ENCODE measurements at places on chromosomes 5 and 9.
A peak's percentile ranks its signal among the peaks of the same experiment; 100 is the strongest.

DNA sequence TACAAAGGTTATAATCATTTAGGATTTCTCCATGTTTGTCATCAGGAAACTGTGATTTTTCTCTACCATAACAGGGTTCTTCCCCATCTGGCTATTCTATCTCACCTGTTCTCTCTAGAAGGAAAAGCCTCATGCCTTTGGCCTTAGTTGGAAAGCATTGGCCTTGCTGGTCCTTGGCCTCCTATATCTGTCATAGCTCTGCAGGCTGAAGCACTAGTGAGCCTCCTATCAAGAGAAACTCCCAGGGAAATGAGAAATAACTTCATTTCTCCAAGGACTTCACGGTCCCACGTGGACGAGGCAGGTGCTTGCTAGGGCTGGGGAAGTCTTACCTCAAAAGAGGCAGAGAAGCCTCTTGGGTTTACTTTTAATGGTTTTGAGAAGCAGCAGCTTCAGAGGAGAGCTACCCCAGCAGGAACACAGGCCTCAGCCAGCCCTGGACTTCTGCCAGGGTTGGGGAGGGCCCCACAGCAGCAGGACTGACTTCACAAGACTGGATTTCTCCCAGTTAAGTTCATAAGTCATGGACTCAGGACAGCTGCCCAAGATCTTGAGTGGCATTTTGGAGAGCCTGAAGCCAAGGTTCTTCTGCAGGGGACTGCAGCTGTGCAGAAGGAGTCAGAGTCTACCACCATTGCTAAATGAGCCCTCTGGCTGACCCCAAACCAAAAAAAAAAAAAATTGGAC lies 15.8 kb upstream of the PSAT1 start:
- H3K27ac ChIP-seq: no peak overlapping the region
- H3K4me1 ChIP-seq: peaks cover 5% of the 10 kb centered on the region
- no peak for DNase-seq
- peaks cover 9% of the 10 kb centered on the region for H3K36me3 ChIP-seq
- H3K27me3 ChIP-seq: no peaks in the 10 kb centered on the region

GRCh38 chr9:70160686-70161600 lies 97.8 kb upstream of the SMC5 start:
- no peaks in the 10 kb centered on the region for H3K36me3 ChIP-seq
- peaks cover 70% of the 10 kb centered on the region for H3K4me1 ChIP-seq
- H3K27ac ChIP-seq: peak overlapping the region; percentile 36
- H3K4me3 ChIP-seq: no peak overlapping the region

DNA sequence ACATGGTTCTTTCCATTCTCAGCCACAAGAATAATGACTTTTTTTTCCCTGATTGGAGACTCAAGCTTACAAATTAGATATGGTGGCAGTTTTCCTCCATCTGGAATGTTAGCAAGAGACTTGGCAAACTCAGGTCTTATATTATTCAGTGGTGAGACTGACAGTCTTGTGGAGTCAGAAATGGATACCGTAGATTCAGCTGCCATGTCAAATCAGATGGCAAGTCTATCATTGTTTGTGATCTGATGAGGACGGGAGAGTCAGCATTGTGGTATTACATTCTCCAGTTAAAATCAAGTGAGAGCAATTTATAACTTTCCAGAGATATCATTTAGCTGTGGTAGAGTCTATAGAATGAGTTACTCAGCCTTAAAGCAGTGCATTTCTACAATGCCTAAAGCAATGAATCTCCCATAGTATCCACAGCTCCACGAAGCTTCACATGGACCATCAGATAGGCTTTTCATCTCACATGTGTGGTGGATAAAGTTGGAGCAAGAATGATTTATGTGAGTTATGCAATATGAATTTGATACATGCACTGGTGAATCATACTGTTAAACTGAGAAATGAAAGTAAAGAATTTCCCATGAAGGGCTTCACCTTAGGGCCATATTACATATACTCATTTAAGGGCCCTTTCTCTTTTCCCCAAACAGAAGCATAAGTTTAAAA lies 430.6 kb downstream of the ZNF608 start:
- H3K36me3 ChIP-seq: no peaks in the 10 kb centered on the region
- H3K4me3 ChIP-seq: no peak overlapping the region
- H3K27ac ChIP-seq: no peak overlapping the region
- no peak for DNase-seq

GRCh38 chr9:82081496-82081895 lies 92.9 kb downstream of the SPATA31D1 start:
- H3K36me3 ChIP-seq: no peaks in the 10 kb centered on the region
- DNase-seq: no peak
- no peak overlapping the region for H3K27ac ChIP-seq
- peaks cover 6% of the 10 kb centered on the region for H3K27me3 ChIP-seq

DNA sequence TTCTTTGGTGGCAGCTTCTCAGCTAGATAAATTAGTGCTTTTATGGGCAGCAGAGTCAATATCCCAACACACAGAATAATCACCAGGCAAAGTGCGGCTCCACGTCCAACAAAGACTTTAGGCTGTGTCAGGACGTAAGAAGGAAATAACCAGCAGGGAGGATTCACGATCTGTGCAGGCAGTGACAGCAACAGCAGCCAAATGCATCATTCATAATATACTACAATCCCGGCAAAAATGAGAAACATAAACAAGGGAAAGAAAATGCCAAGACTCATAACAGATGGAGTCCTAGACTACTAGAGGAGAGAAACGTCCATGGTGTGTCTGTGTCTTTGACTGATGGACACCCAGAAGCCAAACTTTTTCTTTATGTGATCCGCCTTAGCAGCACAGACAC lies 100.7 kb downstream of the LMNB1 start:
- H3K4me3 ChIP-seq: no peak overlapping the region
- DNase-seq: no peak
- no peaks in the 10 kb centered on the region for H3K27me3 ChIP-seq
- peaks cover 11% of the 10 kb centered on the region for H3K36me3 ChIP-seq
- H3K27ac ChIP-seq: no peak overlapping the region

DNA sequence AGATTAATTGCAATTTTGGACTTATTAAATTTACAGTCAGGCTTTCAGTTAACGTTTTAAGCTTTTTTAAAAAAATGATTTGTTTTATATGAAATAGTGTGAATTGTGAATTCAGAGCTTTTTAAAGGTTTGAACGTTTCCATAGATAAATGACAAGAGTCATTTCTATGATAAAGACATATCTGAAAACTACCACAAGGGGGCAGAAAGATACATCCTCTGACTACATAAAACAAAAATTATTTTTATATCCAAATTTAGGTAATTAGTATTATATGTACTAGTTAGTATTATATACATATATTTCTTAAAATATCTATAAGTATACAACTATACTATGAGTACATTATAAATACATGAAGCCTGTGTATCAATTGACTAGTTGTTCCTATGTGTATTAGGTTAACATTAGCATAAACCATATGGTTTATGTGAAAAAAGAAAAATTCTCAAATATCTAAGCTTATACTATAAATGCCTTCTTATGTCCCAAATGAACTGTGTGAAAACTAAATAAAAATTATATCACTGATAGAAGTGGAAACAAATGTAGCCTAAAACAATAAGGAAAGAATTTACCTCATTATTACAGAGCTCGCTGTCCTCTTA lies 155.2 kb downstream of the MEF2C start:
- no peaks in the 10 kb centered on the region for H3K36me3 ChIP-seq
- peak; percentile 16 for DNase-seq
- H3K27ac ChIP-seq: no peak overlapping the region
- H3K27me3 ChIP-seq: no peaks in the 10 kb centered on the region
- no peak overlapping the region for H3K4me3 ChIP-seq

DNA sequence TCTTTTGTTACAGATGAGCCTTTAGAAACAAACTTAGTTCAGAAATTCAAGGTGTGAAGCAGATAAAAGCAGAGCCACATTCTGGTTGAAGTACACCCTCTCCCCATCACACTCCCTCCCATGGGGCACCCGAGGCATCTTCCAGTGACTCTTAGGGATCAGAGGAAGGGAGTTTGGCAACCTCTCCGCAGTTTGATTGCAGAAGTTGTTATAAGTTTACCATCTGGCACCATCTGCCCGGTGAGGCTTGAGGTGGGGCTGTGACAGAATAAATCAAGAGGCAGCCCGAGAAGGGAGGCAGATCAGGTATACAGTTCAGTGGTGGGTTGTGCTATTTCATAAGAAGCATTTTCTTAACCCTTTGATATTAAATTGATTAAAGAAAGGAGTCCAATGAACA lies 458.6 kb upstream of the CLINT1 start:
- no peak for DNase-seq
- H3K4me3 ChIP-seq: no peak overlapping the region
- H3K4me1 ChIP-seq: no peaks in the 10 kb centered on the region
- H3K27ac ChIP-seq: no peak overlapping the region
- H3K27me3 ChIP-seq: peaks cover 1% of the 10 kb centered on the region
- no peaks in the 10 kb centered on the region for H3K36me3 ChIP-seq

DNA sequence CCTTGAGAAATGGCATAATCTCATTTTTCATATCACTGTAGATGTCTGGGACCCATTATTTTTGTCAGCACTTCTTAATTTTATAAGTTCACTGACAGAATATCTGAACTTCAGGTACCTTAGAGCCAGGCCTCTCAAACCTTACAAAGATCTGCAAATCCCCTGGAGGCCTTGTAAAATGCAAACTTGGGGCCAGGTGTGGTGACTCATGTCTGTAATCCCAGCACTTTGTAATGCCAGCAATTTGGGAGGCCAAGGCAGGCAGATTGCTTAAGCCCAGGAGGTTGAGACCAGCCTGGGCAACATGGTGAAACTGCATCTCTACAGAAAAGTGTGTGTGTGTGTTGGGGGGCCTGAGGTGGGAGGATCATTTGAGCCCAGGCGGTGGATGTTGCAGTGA lies 30.8 kb downstream of the RASGRF2 start:
- no peaks in the 10 kb centered on the region for H3K4me1 ChIP-seq
- H3K27me3 ChIP-seq: peaks cover 14% of the 10 kb centered on the region
- H3K27ac ChIP-seq: no peak overlapping the region
- no peak for DNase-seq
- H3K36me3 ChIP-seq: no peaks in the 10 kb centered on the region

- no peak overlapping the region for H3K27ac ChIP-seq
- peak overlapping the region; percentile 78 for H3K4me3 ChIP-seq
- DNase-seq: peak; percentile 9
- H3K27me3 ChIP-seq: peaks cover 5% of the 10 kb centered on the region
Observed at GRCh38 chr5:172642051-172642409, 967 bp downstream of the NEURL1B start.

- no peaks in the 10 kb centered on the region for H3K36me3 ChIP-seq
- DNase-seq: no peak
- no peak overlapping the region for H3K27ac ChIP-seq
- no peaks in the 10 kb centered on the region for H3K4me1 ChIP-seq
- no peaks in the 10 kb centered on the region for H3K27me3 ChIP-seq
- no peak overlapping the region for H3K4me3 ChIP-seq
Observed at GRCh38 chr5:109273594-109273993, 136.2 kb downstream of the PJA2 start.

GRCh38 chr9:121340676-121341392 lies 29.2 kb downstream of the STOM start:
- DNase-seq: no peak
- peaks cover 12% of the 10 kb centered on the region for H3K4me1 ChIP-seq
- H3K27ac ChIP-seq: no peak overlapping the region
- H3K27me3 ChIP-seq: no peaks in the 10 kb centered on the region
- peaks cover 39% of the 10 kb centered on the region for H3K36me3 ChIP-seq
- H3K4me3 ChIP-seq: no peak overlapping the region

All from HFFc6 (cell line).